HCEC 1CT (cell line): ENCODE measurements at places on chromosomes 16 and 17.

GRCh38 chr16:57277586-57277985 is 6.9 kb downstream of the PLLP start:
- peak; percentile 81 for DNase-seq

DNA sequence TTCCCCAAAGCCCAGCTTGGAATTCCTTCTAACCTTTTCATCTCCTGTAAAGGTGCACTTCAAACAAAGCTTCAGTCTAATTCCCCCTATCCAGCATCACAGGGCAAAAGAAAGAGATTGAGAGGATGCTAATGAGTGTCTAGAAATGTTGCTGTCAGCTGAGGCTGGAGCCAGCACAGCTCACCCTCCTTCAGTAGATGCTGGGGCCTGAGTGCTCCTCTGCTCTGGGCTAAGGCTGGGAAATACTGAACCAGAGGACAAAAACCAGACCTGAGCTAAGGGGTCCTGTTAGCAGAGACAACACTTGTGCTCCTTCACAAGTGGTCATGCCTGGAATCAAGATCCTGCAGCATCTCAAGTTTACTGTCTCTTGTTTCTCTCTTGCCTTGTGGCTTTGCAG is 85.0 kb downstream of the CHD9NB start:
- DNase-seq, result no peak

GRCh38 chr16:3007957-3008689 is 4.6 kb upstream of the CLDN9 start:
- no peak for DNase-seq

GRCh38 chr17:72901657-72902056 is 190.8 kb downstream of the SLC39A11 start:
- DNase-seq, result no peak

- peak; percentile 5 for DNase-seq
Observed at GRCh38 chr16:66656547-66656946, 40.0 kb downstream of the CMTM4 start.

DNA sequence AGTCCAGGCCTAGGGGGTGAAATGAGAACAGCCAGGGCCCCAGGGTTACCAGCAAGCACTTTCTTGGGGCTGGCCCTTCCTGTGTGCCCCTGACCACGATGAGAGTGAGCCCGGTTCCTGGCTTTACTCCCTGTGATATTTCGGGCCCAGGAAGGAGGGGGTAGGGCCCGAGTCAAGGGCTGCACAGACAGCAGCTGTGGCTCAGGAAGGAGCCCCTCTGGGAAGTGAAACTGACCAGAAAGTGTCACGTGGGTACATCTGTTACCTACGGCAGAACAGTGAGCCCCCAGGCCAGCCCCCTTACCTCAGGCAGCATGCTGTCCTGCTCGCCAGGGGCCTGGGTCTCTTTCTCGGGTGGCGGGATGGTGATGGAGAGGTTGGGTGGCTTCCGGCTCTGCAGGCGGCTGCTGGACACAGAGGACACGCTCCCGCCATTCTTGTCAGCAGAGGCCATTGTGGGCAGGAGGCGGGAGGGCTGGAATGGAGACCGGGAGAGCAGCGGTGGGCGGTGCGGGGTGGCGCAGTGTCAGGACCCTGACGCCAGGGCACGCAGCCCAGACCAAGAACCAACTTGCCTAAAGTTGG is 13.8 kb downstream of the AANAT start:
- DNase-seq, result no peak

- DNase-seq, result peak; percentile 45
Observed at GRCh38 chr17:15398736-15399331, 57.4 kb upstream of the TEKT3 start.

DNA sequence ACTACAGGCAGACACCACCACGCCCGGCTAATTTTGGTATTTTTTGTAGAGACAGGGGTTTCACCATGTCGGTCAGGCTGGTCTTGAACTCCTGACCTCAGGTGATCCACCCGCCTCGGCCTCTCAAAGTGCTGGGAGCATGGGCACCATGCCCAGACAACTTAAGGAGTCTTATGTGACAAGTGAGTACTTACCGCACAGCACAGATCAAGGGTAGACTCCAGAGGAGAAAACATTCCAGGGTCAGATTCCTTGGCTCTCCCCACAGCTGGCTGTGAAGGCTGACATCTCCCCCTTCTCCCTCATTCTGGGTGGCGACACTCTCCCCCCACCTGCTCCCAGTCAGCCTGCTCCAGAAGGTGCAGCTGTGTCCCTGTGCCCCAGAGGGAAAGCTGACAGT is 10.6 kb downstream of the ZSCAN10 start:
- no peak for DNase-seq

DNA sequence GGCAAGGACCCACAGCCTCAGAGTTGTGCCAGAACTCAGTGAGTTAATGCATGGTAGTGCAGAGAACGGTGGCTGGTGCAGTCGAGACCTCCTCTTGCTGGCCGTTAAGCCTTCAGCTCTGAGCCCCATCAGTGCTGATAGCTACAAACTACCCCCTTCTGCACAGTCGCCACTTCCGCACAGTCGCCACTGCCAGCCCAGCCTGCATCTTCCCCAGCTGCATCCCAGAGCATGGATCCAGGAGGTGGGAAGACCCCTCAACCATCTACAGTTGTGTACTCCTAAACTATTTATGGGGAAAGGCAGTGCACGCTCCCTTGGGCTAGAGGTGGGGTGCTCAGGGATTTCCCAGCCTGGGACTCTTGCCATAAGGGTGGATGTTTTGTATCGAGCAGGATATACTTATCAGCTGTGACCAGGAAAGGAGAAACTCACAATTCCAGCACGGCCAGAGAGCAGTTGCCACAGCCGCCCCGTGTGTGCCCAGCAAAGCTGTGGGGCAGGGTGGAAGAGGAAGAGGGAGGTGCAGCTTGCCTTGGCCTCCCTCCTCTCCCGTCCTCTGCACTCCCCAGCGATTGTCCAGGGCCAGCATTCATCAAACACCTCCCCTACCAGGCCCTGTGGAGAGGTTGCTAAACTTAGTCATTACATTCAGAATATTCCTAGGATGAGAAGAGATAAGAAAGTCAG is 49.5 kb upstream of the CMIP start:
- DNase-seq, result no peak

DNA sequence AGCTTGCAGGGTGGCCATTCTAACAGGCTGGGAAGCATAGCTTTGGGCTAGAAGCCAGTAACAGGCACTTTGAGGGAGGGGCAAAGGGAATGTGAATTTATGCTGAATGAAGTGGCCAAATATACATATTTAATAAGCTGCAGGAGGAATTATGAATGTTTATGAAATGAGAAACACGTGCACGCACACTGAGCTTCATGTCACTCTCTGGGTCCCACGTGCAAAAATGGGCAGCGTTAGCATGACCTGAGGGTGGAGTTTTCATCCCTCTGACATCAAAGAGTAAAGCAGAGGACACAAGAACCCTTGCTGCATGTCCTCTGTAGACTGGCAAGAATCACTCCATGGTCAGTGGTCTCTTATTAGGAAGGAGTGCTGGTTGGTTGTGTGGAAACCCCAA is 337.0 kb downstream of the UTP18 start:
- no peak for DNase-seq

GRCh38 chr16:3282103-3282729 is 1.1 kb upstream of the ZNF263 start:
- no peak for DNase-seq

- DNase-seq, result no peak
Observed at GRCh38 chr17:44905006-44906000, 6.1 kb upstream of the EFTUD2 start.

GRCh38 chr17:10616502-10617119 is 40.5 kb downstream of the MYH3 start:
- peak; percentile 55 for DNase-seq

DNA sequence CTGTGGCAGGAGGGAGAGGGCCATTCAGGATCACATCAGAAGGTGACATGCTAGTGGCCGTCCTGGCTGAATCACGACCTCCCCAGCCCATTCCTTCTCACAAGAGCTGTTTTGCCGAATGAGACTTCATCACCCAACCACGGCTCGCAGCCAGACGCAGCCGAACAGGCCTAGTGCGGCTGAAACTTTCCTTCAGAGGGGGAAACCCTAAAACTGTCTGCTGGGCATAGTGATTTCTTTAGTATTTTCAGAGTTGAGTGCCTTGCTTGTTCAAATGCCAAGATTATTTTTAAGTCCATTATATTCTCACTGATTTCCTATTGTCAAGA is 343.7 kb downstream of the CPPED1 start:
- no peak for DNase-seq

- DNase-seq, result peak; percentile 88
Observed at GRCh38 chr16:70746708-70747424, 54.1 kb downstream of the VAC14 start.

- peak; percentile 75 for DNase-seq
Observed at GRCh38 chr17:48246612-48247011, 139.0 kb downstream of the SNX11 start.

- no peak for DNase-seq
Observed at GRCh38 chr17:68052810-68053209, 17.3 kb downstream of the KPNA2 start.
